Activated T-helper 17 cell treated with anti-CD3 and anti-CD28 coated beads, Interleukin-2, amount 50 U/mL, for 72 hours (primary cell): ENCODE measurements at places on chromosomes 2 and 18.

GRCh38 chr2:69061525-69061924, 48.5 kb downstream of the ANTXR1 start:
- ATAC-seq, result no peak

GRCh38 chr18:51196118-51196810, 1.2 kb downstream of the MEX3C start:
- no peak for ATAC-seq

- peak; percentile 34 for ATAC-seq
These were observed 196.1 kb upstream of the MYT1L start for GRCh38 chr2:2527148-2527547.

- no peak for ATAC-seq
These were observed 437.7 kb upstream of the HS6ST1 start for GRCh38 chr2:128756365-128756717.

GRCh38 chr2:49490710-49491109, 336.4 kb upstream of the FSHR start:
- ATAC-seq, result no peak

DNA sequence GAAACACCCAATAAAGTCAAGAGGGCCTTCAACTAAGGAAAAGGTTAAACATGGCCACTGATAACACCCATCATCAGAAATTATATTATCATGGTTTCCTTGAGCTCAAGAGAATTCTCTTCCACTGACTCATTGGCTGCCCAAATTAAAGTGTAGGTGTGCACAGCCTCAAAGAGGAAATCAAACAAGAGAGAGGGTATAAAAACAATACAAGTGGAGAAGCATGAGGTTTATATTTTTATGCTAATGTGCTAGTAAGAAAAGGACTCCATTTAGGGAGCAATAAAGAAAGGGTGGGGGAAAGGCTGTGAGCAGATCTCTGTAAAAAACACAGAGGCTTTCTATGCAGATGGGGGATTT, 168.8 kb upstream of the VRK2 start:
- ATAC-seq, result no peak

DNA sequence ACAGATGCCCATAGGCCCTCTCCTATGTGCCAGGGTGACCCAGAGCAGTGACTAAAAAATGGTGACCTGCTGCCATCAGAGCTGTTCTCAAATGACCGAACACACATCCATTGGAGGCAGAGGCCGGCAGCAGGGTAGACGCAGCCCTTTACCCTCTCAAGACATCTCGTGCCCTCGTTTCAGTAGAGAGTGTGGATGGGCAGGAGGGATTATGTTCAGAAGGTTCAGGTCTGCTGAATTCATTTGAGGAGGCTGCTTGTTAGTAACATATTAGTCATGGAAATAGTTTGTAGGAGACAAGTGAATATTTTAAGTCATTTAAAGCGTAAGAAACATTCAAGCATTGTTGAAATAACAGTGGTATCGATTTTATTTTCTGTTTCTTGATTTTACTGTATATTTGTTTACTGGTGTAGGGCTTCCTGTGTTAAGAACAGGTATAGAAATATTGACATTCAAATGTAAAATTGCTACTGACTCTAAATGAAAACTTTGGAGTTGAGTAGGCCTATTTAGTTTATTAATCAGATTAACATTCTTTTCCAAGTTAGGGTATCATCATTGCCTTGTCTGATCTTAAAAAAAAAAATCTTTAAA, 82.6 kb downstream of the ZNF532 start:
- ATAC-seq, result peak; percentile 84

- no peak for ATAC-seq
These were observed 122.7 kb upstream of the SMAD7 start for GRCh38 chr18:49073437-49073836.

DNA sequence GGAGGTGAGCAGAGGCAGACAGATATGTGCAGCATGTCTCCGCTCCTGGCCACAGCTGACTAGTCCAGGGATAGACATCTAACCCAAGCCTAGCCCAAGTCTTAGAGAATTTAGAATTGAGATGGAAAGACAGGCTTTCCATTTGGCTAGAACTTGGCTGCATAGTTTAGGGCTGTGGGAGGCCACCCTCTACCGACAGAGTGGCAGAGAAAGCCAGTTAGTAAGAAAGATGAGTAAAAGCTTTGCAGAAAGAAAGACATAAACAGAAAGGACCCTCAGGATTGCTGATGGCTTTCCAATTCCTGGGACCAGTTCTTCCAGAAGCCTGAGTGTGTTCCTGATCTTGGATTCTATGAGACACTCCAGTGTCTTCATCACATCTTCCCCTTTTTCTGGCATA, 62.1 kb downstream of the DYM start:
- no peak for ATAC-seq

- ATAC-seq, result no peak
These were observed 16.0 kb upstream of the CNDP2 start for GRCh38 chr18:74480149-74480651.

DNA sequence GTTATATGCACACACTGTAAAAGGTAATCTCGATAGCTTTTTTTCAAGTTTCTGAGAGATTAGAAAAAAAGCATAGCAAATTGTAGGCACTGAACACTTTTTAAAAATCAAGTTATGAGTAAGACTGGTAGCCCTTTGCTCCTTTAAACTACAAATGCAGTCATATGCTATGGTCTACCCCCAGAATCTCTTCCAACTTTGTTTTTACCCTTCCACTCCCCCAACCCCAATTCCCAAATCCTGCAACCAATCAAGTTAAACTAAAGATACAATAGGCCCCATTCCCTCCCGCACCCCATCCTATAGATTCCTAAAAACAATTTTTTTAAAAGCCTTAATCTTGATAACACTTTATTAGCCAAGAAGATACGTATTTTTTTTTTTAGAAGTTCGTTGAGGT, 752 bp upstream of the BAZ2B start:
- no peak for ATAC-seq

- ATAC-seq, result no peak
These were observed 21.8 kb upstream of the KCNJ13 start for GRCh38 chr2:232798187-232798586.

- no peak for ATAC-seq
These were observed 53.8 kb upstream of the SLC5A7 start for GRCh38 chr2:107932488-107932887.

DNA sequence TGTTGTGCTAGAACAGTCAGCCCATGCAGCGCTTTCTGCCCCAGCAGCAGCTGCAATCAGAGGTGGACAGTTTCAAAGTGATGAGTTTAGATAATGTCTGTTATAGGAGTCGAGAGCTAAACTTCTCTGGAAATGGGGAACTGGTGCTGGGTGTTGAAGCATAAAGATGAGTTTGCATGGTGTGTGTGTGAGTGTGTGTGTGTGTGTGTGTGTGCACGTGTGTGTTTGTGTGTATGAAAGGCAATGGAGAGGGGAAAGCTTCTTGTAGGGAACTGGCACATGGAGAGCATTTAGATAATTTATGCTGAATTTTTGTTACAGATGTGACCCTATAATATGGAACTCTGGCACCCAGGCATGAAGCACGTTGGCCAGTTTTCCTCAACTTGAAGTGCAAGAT, 22.7 kb downstream of the ICOS start:
- ATAC-seq, result peak; percentile 26

DNA sequence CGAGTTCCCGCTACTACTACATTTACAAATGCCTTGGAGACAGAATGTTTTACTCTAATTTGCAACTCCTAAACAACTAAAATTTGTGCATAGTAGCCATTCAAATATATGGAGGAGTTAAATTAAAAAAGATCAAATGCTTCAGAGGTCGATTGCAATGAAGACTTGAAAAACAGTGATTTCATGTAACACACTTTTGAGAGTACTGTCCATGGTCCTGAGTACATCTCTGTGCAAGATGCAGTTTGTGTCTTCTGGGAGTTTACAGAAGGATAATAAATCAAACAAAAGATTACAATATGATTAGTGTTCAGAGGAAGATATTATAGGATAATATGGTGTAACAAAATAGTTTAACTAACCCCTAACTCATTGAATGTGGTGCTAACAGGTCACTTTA, 894.7 kb downstream of the TMEM182 start:
- no peak for ATAC-seq

DNA sequence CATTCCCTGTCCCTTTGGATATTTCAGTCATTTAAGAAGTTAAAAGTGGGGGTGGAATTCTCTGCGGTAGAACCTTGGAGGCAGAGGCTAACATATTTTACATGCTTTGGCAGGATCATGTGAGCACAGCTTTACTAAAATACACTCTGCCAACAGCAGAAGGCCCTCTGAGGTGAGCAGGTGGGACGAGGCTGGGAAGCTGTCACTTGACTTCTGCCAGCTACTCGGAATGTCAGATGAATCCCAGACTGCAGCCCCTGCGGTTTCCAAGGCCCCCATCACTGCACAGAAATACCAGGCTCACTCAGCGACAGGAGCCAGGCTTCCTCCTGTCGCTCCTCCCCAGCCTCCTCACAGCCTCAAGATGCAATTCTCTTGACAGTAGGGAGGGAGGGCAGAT, 220.9 kb upstream of the REV1 start:
- no peak for ATAC-seq

DNA sequence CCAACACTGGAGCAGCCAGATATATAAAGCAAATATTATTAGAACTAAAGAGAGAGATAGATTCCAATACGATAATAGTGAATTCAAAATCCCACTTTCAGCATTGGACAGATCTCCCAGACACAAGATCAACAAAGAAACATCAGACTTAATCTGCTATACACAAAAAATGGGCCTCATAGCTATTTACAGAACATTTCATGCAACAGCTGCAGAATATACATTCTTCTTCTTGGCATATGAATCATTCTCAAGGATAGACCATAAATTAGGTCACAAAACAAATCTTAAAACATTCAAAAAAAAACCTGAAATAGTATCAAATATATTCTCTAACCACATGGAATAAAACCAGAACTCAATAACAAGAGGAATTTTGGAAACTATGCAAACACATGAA, 23.8 kb upstream of the BAZ2B start:
- ATAC-seq, result no peak

DNA sequence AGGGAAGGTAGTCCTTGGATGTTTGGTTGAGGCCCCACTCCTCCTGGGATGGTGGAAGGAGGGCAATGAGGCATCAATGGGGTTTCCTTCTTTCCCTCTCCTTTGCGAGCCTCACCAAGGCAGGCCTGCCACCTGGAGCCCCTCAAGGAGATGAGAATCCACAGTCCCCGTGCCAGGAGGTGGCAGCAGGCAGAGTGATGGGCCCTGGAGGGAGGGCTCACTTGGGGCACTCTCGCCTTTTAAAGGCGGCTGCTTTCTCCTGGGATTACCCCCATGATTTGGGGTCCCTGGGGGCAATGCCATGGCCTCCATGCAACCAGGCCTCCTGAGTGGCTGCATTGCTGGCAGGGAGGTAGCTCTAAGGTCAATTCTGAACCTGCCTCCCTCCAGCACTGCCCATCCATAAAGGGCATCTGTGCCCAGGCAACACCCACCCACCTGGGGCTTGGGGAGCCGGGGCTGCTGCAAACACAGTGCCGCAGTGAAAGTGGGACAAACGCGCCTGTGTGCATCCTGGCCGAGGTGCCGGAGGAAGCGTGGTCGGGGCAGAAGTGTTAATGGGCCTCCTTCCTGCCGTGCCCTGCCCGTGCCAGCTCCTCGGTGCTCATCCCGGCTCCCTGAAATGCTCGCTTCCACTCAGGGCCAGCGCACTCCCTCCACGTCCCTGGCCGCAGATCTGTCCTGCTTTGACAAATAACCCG, 55.9 kb downstream of the ZFP36L2 start:
- ATAC-seq, result no peak

GRCh38 chr2:42930025-42930581, 137.7 kb upstream of the HAAO start:
- ATAC-seq, result no peak

DNA sequence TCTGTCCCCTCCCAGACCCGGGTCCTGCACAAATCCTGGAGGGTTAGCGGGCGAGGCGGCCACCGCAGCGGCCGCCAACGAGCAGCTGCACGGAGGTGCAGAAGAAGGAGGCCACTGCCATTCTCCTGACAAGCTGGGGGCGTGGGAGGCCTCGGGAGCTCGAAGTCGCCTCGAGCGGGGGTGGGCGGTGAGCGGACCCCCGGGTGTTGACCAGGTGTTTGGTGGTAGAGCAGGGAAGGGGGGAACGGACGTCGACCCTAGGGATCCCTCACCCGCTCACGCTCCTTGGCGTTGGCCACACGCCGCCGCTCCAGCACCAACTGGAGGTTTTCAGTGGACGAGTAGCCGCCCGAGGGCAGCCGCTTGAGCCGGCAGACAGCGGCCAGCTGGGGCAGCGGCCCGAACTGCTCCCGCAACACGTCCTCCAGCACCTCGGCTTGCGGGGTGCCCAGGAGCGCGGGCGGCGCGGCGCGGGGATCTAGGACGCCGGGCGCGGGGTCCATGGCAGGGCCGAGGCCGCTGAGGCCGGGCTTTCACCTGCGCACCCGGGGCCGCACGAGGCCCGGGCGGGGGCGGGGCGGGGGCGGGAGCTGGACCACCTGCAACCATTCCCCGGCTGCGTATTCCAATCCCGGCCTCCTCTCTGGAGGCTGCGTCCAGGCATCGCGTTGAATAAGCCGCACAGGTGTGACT, at the start of gene FIGLA:
Gene FIGLA (minus strand): TSS at position 508 of the 693 bp plus-strand sequence. CDS start 5 bp downstream, at position 503.
- ATAC-seq, result peak; percentile 16

GRCh38 chr18:10140461-10141282, 226.9 kb downstream of the VAPA start:
- ATAC-seq, result no peak

DNA sequence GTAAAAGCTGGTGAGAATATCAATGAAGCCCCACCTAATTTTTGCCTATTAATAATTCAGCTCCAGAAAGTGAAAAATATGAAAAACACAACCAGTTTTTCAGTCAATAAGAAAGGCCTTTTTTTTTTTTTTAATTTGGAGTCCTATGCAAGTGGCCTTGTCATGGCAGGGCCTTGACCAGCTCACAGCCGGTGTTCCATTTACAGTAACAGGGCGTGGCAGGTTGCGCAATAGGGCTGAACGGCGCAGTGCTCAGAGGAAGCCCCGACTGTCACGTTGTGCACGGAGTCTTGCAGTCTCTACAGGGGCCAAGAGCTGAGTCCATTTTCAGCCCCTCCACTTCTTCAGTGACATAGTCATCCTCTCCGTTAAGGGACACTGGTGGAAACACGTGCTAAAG, 184.1 kb upstream of the FN1 start:
- ATAC-seq, result no peak

DNA sequence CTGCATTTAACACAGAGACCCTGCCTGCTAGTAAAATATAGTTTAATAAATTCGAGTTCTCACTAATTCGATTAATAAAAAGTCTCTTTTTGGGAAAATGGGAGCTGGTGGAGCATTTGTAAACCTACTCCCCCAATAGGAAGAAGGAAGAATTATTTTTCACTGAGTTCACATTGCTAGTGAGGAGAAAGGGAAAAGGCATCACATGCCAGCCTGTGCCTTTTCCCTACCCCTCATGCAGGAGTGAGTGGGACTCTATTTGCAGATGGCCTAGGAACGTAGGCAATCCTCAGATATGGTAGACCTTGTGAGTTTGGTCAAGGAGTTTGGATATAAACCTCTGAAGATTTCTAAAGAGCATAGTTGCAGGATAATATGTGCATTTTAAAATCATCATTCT, 218.4 kb upstream of the TRIB2 start:
- ATAC-seq, result no peak

GRCh38 chr2:152594022-152594766, 123.1 kb downstream of the PRPF40A start:
- ATAC-seq, result peak; percentile 83

- ATAC-seq, result no peak
These were observed 56.3 kb downstream of the TIMM21 start for GRCh38 chr18:74204526-74205152.

- ATAC-seq, result no peak
These were observed 44.1 kb downstream of the GATA6 start for GRCh38 chr18:22213333-22213973.

- ATAC-seq, result no peak
These were observed 21.2 kb downstream of the CABYR start for GRCh38 chr18:24160086-24160485.

- ATAC-seq, result no peak
These were observed 44.3 kb downstream of the TMEM17 start for GRCh38 chr2:62461707-62462106.

- no peak for ATAC-seq
These were observed 49.4 kb downstream of the CCDC102B start for GRCh38 chr18:68847219-68847837.
